ENCODE measurements at places on chromosomes 6 and 20.
A peak's percentile ranks its signal among the peaks of the same experiment; 100 is the strongest.

DNA sequence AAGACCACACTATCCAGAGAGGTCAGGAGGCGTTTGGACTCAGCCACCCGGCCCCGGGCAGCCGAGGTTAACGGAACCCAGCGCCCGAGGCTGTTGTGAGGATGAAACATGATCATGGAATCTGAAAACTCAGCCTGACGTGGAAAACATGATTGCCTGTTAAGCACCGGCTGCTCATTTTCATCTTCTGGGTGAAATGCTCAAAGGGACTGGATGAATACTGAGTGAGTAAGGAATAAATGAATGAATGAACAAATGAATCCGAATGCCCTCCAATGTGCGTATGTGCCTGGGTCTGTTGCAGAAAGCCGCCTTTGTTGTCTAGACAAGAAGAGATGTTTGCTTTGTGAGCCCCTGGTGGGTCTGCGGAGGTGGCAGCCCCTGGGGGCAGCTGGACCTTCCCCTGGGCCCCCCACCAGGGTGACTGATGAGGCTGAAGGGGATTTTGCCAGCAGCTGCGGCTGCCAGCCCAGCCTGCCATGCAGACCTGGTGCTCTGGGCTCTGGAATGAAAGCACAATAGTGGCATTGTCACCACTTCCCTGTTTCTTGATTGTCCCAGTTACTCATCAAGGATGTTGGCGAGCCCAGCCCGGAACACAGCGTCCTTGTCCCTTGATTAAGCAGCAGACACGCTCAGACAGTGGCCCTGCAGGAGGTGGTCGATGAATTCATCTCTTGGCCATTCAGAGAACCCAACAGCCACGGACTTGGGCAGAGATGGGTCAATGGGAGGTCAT is 211.1 kb downstream of the ANKRD60 start:
- no peak for DNase-seq

GRCh38 chr6:149026530-149026942 is 279.7 kb downstream of the UST start:
- DNase-seq, result peak; percentile 36

GRCh38 chr20:7540923-7541322 is 399.3 kb downstream of the HAO1 start:
- DNase-seq, result no peak

- no peak for DNase-seq
These were observed 290.1 kb downstream of the BMP7 start for GRCh38 chr20:56976336-56976735.

DNA sequence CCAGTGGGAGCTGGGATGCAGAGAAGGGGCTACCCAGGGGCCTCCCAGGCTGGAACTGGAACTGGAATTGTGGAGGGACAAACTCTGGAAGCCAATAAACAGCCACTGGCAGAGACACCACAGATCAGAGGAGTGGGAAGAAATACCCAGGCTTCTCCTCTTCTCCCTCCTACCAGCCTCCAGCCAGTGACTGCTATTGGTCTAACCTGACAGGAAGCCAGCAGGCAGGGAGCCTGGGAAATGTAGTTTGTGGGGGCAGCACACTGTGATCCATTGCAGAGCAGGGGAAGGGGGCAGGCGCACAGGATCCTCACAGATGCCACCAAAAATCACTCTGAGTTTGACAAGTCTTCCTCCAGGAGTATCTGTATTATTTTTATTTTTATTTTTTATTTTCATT is 12.1 kb upstream of the MLN start:
- DNase-seq, result no peak

- no peak for DNase-seq
These were observed 5.2 kb downstream of the SLC35D3 start for GRCh38 chr6:136927292-136927691.

GRCh38 chr6:72580281-72580940 is 41.5 kb upstream of the KCNQ5 start:
- DNase-seq, result peak; percentile 4

GRCh38 chr6:3997177-3997770 is 81.7 kb downstream of the FAM217A start:
- DNase-seq, result peak; percentile 41

- peak; percentile 80 for DNase-seq
These were observed at the start of the genes PSMA7 and SS18L1 for GRCh38 chr20:62143081-62143956. TSS of gene PSMA7 (minus strand) at chr20:62143394. CDS start at chr20:62143303, 91 bp downstream. TSS of gene SS18L1 (plus strand) at chr20:62143769. CDS start at chr20:62143821, 52 bp downstream.

- no peak for DNase-seq
These were observed 2.1 kb upstream of the TNFAIP3 start for GRCh38 chr6:137864812-137865508.

GRCh38 chr20:25397821-25398220 is 7.2 kb upstream of the ABHD12 start:
- no peak for DNase-seq

- no peak for DNase-seq
These were observed 18.0 kb downstream of the ELOVL2 start for GRCh38 chr6:11025921-11026635.

GRCh38 chr6:161374971-161375873 is 101.4 kb upstream of the AGPAT4 start:
- no peak for DNase-seq

DNA sequence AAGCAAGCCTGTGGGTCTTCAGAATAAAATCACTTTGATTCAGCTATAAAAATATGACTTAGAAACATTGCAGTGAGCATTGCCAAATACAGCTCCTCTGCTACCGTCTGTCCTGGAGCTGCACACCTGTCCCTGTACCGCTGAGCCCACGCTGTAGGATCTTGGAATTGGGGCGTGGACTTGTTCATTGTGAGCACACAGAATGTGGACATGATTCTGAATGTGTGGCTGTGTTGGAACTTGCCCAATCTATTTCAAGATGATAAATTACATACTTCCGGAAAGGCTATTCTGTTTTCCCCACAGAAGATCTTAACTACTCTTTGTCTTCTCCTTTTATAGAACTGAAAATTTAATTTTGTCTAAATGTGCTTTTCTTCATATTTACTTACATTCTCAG is 107.3 kb downstream of the UST start:
- no peak for DNase-seq

DNA sequence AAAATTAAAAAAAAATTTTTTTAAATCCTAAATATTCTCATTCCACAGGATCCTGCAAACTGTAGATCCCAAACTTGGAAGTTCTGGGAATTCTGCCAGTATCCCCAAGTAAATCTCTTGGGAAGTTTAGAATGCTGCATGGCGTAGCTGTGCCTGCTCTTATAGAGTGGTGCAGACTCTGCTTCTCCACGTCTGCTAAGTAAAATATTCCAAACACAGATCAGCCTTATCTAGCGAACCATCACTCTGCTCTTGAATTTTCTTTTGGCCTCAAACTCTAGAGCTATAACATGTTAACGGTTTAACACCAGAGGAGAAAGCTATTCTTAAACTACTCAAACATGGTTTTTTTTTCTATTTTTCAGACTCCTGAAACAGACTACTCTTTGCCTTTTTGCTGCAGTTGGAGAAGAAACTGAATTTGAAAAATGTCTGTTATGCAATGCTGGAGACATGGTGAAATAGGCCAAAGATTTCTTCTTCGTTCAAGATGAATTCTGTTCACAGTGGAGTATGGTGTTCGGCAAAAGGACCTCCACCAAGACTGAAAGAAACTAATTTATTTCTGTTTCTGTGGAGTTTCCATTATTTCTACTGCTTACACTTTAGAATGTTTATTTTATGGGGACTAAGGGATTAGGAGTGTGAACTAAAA is 138.5 kb upstream of the AKAP12 start:
- DNase-seq, result no peak

GRCh38 chr20:34703061-34703423 is 1.1 kb upstream of the TP53INP2 start:
- no peak for DNase-seq

GRCh38 chr6:74434171-74434570 is 738.2 kb downstream of the CD109 start:
- no peak for DNase-seq

- DNase-seq, result no peak
These were observed 58.1 kb downstream of the TMEM242 start for GRCh38 chr6:157265186-157265585.

GRCh38 chr6:38552121-38552520 is 87.6 kb downstream of the BTBD9 start:
- DNase-seq, result no peak

DNA sequence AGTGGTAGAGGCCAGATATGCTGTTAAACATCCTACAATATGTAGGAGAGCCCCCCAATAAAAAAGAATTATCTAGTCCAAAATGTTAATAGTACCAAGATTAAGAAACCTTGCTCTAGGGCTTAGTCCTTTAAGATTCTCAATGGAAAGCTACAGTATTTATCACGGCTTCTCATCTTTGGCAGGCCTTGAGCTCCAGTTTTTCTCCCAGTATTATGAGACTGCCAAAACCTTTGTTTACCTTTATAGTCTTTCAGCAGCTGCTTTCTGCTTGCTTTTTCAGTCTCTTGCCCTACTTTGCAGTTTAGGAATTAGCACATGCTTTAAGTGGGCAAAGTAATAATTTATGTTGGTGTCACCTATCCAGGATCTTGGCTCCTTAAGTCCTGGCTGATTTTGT is 59.7 kb downstream of the NHLRC1 start:
- DNase-seq, result no peak

DNA sequence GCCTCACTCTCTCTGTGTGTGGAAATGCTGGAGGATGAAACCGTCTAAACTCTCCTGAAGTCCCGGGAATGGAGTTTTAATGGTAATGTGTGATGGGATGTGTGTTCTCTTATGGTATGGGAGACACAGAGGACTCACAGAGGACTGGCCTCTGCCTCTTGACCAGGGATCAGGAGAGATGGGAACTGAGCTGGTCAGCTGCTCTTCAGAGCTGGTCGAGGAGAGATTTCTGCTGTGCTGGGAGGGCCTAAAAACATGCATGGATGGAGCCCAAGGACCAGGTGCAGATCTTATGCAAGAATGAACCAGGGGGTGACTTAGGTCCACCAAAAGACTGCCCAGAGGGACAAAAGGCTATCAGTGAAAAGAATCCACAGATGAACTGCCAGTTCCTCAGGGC is 27.3 kb upstream of the GMDS start:
- no peak for DNase-seq

GRCh38 chr6:2594868-2595267 is 155.9 kb downstream of the MYLK4 start:
- no peak for DNase-seq

- DNase-seq, result no peak
These were observed 73.2 kb upstream of the CD2AP start for GRCh38 chr6:47404435-47404834.

- DNase-seq, result no peak
These were observed 110.9 kb downstream of the QRSL1 start for GRCh38 chr6:106740287-106740686.

GRCh38 chr6:112466373-112467151 is 119.4 kb downstream of the RFPL4B start:
- no peak for DNase-seq

GRCh38 chr20:43721097-43721428 is 5.7 kb downstream of the GTSF1L start:
- DNase-seq, result no peak

GRCh38 chr6:116518621-116519368 is 7.4 kb downstream of the CALHM5 start:
- no peak for DNase-seq

- DNase-seq, result no peak
These were observed 124.5 kb upstream of the SAMD5 start for GRCh38 chr6:147384029-147384428.

DNA sequence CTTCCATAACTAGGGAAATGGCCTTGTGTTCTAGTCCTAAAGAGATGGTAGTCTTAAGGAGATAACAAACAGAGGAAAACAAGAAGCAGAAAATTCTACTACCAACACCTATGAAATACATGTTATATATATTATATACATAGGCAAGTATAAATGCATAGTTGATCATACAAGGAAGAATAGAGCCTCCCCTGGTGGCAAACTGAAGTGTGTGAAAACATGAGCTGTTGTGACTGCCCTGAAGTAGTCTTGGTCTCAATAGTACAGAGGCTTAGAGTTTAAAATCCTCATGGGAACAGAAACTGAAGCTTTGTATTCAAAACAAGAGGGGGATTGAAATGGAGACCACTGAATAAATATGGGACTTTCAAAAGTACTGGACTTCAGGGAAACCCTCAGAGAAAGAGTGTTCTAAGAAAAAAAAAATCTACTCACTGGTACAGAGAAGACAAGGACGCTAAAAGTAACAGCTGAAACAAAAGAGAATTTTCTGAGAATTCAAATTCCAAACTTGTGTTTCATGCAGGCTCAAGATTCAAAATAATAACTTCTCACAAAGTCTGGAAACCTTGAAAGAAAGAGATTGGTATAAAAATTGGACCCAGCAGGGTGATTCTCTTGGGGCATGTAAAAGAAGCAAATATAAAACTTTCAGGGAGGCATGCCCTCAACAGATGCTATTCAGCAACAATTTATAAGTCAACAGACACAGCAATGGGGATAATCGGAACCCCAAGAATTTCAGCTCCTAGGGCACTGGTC is 59.7 kb upstream of the SAMD3 start:
- DNase-seq, result no peak

DNA sequence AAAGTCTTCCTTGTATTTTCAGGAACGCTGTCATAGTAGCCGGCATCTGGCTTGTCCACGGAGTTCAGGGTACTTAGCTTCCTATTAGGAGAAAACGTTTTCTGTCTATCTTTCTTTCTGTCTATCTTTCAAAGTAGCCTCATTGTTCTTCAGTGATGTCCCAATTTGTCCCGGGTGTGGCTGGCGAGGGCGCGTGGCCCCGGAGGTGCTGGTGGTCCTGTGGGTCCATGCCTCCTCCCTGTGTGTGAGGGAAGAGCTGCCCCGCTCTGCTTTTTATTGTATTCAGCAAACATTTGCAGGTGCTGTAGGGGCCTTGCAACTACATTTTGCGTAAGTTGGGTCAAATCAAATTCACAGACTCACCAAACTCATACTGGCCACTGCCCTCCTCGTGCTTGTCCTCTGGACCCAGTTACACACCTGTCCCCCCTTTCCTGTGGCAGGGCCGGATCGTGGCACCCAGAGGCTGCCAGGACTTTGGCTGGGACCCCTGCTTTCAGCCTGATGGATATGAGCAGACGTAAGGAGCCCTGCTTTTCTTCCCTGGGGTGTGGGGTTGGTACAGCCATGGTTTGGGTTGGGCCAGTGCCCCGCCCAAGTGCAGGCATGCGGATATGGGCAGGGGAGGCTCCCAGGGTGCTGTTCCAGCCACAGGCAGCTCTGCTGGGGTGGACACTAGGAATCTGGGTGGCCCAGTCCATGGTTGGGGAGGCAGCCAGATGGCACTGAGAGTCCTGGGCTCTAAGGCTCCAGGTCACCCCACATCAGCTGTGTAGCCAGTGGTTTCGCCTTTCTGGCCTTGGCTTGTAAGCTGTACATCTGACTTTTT is 12.3 kb downstream of the ITPA start:
- no peak for DNase-seq

DNA sequence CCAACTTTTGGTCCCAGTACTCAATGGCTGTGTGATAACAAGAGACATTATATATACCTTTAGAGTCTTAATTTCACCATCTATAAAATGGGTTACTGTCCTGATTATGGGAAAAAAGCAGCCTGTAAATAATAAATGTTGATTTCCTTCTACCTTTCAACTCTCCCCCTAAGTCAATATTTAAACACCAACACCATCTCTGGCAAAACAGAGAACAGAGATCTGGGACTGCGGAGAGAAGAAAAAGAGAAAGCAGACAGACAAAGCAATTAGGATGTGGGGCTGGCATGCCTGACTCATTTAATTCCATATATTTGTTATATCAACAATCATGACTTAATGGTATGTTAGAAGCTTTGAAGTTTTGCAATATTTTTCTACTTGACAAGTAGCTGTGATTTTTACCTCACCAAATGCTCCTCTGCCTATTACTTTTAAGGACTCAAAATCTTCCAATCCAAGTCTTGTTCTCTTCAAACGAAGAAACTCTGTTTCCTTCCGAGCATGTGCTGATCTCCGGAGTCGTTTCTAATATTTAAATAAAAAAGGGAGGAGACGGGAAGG is 23.3 kb downstream of the STK38 start:
- no peak for DNase-seq

Measured in renal cortex interstitium (tissue), 15 donors.